ENCODE measurements at places on chromosomes 7 and 10.

DNA sequence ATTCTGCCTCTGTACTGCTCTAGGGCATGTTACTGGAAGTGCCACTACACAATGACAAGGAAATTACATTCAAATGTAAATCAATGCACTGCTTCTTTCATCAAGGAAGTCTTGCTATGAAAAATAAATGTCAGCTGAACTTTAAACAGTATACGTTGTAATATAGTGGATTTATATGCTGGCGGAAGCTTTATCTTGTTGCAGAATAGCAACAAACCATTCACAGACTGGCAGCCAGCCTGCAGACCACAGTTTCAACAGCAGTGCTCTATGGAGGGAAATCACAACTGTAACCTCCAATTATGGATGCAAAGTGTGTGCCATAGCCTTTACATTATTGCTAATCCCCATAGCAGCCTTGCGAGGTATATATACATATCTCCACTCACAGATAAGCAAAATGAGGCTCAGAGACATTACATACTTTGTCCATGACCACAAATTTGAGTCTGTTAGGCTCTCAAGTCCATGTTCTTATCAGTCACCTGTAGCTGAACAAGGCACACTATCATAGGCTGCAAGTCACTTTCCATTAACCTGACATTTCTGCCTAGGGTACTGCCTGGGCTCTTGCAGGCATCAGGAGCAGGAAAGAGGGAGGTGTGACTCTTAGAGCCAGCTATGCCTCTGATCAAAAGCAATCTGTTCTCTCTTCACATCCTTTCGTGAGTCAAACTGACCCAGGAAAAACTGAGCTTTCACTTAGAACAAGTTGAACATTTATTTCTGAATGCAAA, 22.6 kb downstream of the COL28A1 start:
- no peak for DNase-seq

GRCh38 chr7:114957444-114957843, 35.5 kb downstream of the MDFIC start:
- DNase-seq = no peak

DNA sequence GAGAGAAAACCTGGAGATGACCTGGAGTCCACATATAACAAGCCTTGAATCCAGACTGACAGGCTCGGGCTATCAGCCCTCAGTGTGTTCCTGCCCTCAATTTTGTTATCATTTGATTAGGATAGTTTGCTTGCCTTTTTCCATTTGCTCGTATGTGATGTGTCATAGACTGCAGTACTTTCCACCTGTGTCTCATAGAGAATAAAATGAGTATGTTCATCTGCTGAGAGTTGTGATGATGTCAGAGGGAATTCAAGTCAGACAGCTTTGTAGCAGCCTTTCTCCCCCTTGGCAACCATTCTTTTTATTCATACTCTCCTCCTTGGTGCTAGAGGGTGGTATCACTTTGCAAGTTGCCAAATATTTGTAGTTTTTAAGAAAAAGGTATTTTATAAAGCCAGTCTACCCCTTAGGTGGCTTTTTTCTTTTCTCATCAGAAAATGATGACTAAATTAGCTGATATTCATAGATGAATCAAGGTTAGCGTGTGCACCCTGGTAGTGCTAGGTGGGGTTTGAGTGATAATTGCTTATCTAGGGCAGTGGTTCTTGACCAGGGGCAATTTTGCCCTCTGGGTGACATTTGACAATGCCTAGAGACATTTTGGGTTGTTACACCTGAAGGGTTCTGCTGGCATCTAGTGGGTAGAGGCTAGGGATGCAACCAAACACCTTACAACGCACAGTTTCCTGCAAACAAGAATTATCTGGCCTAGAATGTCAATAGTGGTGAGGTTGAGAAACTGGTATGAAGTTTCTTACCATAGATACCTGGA, 5.4 kb downstream of the SGPL1 start:
- no peak for DNase-seq

- no peak for DNase-seq
Observed at GRCh38 chr10:117364110-117364960, 10.9 kb downstream of the PDZD8 start.

DNA sequence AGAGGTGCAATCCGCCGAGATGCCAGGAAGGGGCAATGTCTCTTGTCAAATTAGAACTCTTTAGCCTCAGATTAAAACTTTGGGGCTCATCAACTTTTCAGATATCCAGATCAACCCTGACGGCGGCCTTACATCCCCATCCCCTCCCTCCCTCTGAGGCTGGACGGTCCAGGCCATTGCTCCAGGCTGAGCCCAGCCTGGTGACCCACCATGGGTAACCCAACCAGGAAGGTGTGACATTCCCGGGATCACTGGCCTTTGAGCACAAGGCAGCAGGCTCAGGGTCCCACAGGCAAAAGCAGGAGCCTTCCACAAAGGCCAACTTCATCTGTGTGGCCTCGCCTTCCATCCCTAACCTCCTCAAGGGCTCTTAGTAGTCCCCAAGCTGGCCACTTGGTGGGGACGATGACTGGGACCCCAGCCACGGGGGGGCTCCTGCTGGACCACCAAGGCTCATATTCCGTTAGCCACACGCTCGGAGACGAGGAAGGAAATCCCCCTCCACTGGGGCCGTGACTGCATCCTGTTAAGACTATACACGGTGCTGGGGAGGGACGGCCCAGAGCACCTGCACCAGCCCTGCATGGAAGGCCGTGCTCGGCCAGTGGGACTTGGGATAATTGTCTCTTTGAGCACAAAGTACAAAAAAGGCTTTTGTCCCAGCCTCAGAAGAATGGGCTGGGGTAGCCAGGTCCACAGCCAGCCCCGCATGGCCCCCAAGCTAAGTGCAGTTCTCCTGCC, 62.8 kb downstream of the ZRANB1 start:
- no peak for DNase-seq

DNA sequence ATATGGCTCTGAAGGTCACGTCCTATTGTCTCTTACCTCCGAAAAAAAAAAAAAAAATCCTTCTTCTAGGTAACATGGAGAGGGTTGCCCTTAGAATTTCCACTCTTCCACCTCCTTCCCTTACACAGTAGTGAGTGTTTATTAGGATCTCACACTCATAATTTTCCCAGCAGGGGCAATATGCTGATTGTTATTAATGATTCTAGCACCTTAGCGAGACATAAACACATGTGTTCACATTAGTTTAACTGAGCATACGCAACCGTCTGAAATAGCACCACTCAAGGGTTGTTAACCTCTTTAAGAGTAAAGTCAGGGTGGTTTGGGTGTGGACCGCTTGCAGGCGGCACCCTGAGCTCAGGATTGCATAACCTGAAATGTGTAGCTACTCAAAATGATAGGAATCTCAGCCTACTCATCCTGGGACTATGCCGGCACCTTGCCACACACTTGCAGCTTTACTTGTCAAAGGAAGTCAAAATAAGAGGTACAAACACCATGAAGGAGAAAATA, 52.2 kb downstream of the CPEB3 start:
- peak; percentile 39 for DNase-seq

DNA sequence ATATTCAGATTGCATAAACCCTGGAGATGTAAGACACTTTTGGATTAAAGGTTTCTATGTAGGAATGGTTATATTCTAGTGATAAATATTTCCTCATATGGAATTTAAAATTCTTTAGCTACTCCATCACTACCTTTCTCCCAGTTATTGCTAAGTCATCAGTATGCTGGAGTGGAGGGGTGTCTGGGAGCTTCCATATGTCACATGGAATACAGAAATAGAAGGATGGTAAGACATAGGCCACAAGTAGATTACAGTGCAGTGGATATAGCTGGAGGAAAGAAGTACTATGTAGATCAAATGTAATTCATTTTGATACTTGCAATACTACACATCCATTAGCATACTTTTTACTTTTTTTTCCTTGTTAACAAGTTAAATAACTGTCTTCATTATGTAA, 428.4 kb downstream of the ARL4A start:
- no peak for DNase-seq

DNA sequence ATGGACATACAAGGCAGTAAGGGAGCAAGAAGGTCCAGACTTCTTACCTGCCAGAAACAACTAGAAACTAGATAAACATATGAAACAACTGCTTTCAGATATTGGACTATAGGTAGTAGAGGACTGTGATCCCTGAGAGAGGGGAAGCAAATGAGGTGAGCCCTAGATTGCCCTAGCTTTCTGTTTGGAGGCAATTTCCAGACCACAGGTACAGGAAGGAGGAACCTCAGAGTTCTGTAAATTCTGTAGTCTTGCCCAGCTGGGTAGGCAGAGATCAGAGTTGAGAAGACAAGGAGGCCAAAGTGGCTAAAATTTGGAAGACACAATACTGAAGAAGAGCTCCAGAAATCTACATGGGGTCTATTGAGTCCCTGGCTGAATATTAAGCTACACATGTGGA, 21.0 kb downstream of the CDK6 start:
- DNase-seq = no peak

DNA sequence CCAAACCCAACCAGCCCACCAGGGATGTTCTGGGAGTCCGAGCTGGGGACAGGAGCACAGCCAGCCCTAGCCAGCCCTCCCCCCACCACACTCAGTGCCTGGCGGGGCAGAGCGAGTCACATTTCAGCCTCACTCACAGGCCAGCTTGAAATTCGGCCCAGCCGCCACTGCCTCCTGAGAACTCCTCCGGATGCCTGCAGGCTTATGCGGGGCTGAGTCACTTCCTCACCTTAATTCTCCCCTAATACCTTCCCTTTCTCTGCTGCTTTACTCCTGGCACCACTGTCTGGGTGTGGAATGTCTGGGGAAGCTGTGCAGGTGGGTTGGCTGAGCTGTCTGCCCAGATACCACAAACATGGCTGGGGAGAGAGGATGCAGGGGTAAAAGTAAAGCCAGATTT, 22.6 kb upstream of the DLG5 start:
- DNase-seq = no peak

DNA sequence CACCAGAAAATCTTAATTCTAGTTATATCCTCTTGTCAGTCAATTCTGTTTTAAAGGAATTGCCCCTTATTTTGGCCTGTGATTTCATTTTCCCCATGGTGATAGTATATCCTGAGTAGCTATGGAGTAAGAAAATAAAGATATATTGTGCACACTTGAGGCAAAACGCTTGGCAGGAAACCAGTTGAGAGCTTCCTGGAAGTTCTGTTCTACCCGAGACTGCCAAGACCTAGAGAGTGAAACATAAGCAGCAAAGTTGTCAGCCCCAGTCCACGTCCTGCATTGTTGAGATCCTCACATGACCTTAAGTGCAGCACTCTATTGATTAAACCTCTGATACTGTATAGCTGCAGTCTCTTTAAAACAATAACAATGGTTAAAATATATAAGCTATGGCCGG, 235.2 kb downstream of the CDC14C start:
- no peak for DNase-seq

- DNase-seq = no peak
Observed at GRCh38 chr10:22560913-22561239, 153.5 kb downstream of the PIP4K2A start.

DNA sequence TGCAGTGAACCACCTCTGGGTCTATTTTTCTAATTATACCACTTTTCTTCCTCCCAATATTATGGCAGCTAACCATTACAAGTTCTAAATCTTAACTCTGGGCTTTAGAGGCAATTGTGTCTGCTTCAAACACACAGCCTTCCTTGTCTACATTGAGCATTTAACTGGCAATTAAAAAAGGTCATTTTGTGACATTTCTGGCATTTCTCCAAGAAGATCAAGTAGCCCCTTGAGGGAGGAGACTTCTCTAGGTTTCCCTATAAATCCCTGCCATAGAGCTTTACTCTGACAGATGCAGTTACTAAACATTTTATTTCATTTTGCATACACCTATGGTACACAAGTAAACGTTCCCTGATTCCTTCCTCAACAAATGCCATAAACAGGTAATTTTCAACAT, 33.4 kb upstream of the FAM133B start:
- no peak for DNase-seq

GRCh38 chr7:101605611-101606497, 23.2 kb downstream of the MYL10 start:
- DNase-seq = no peak

DNA sequence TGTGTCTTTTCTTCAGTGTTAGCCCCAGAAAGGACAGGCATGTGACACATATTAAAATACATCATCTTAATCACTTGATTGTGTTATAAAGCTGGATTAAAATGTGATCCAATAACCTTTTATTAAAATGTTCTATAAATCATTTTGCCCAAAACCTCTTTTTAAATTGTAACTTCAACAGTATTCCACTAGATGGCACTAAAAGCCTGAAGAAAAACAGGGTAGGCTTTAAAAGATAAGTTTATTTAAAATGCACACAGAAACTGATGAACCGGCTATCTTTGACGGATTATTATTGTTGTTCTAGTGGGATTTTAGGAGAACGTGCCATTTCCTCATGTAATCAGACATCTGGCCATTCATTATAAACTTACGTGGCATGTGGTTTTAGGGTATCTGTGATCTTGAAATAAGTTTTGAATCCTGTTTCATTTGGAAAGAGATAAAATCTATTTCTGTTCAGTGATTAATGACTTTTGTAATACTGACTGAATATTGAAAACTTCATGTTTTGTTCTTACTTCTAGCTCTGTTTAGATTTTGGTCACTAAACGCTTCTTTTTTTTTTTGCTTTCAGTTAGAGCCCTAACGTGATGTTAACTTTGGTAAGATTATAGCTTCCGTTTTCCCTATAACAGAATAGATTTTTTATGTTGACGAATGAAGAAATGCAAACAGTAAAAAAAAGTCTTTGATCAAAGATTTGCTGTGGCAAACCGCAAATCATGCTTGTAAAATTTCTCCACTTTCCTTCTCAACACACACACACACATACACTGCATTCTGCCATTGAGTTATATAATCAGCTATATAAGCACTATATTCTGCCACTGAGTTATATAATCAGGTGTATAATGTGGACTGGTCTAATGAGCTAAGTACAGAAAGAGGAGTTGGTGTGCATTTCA, 13.6 kb downstream of the VPS50 start:
- peak; percentile 24 for DNase-seq

- DNase-seq = peak; percentile 26
Observed at GRCh38 chr7:133051066-133051465, 30.8 kb downstream of the CHCHD3 start.

Measured in Caco-2 (cell line).